Spleen (tissue), 13 donors: ENCODE measurements at places on chromosomes 16 and 17. TPM values are rescaled to one million over a fixed set of nuclear protein-coding genes. Genes with fewer than 3 reads are reported as not detected.

GFAP gene
- 1.7 TPM for total RNA-seq

CFAP119 gene
- total RNA-seq: 4.1 TPM

NOD2 gene
- total RNA-seq: 9.9 TPM

SLC26A11 gene
- 35.5 TPM for total RNA-seq

TSPAN10 gene
- 1.1 TPM for total RNA-seq

DNA sequence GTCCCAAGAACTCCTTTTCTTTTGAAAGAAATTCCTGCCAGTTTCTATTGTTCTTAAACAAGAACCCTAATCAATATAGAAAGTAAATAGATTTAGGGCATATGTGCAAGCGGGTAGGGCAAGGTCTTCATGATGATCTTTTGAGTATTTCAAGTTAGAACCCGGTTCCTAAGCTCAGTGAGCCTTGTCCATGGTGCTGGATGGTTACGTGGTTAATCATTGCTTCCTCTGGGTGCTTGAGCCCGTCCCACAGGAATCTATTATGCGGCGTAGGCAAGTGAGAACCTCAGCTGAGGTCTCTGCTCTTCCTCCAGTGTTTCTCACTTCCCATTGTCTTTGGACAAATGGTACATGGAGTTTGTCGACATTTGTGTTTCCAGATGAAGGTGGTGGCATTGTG lies 580.8 kb upstream of the EEF2KMT start:
- no peak overlapping the region for H3K4me3 ChIP-seq
- no peaks in the 10 kb centered on the region for H3K4me1 ChIP-seq
- H3K27ac ChIP-seq: no peak overlapping the region
- DNase-seq: no peak
- no peaks in the 10 kb centered on the region for H3K36me3 ChIP-seq
- H3K27me3 ChIP-seq: no peaks in the 10 kb centered on the region

DNA sequence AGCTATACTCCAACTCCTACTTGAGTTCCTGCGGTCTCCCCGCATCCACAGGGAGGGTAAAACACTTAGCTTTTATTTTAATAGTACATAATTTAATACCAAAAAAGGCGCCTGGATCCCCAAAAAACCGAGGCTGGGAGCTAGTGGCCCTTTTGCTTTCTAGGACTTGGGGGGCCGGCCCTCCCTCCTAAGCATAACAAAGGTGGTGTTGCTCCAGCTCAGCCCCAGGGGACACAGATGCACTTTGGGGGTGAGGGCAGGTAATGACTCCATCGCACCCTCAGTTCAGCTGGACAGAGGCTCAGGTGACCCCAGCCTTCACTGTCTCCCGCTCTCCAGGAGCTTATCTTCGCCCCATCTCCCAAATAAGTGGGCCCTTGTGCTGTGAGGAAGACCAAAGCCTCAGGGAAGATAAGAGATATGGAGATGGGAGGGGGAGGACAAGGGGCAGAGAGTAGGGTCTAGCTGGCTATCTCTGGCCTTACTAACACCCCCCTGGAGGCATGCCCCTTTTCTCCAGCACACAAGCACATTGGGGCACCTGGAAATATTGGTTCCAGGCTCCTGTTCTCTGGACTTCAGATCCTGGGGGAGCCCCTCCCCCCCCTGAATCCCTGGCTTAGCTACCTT lies 2.8 kb upstream of the NHERF1 start:
- H3K4me3 ChIP-seq: no peak overlapping the region
- peak overlapping the region; percentile 94 for H3K27ac ChIP-seq
- H3K36me3 ChIP-seq: no peaks in the 10 kb centered on the region
- H3K27me3 ChIP-seq: no peaks in the 10 kb centered on the region
- DNase-seq: peak; percentile 67

GRCh38 chr16:65002265-65002664 lies 119.6 kb downstream of the CDH11 start:
- peaks cover 34% of the 10 kb centered on the region for H3K36me3 ChIP-seq
- H3K4me1 ChIP-seq: peaks cover 7% of the 10 kb centered on the region
- H3K27ac ChIP-seq: peak overlapping the region; percentile 14
- H3K4me3 ChIP-seq: no peak overlapping the region
- DNase-seq: no peak
- no peaks in the 10 kb centered on the region for H3K27me3 ChIP-seq

DNA sequence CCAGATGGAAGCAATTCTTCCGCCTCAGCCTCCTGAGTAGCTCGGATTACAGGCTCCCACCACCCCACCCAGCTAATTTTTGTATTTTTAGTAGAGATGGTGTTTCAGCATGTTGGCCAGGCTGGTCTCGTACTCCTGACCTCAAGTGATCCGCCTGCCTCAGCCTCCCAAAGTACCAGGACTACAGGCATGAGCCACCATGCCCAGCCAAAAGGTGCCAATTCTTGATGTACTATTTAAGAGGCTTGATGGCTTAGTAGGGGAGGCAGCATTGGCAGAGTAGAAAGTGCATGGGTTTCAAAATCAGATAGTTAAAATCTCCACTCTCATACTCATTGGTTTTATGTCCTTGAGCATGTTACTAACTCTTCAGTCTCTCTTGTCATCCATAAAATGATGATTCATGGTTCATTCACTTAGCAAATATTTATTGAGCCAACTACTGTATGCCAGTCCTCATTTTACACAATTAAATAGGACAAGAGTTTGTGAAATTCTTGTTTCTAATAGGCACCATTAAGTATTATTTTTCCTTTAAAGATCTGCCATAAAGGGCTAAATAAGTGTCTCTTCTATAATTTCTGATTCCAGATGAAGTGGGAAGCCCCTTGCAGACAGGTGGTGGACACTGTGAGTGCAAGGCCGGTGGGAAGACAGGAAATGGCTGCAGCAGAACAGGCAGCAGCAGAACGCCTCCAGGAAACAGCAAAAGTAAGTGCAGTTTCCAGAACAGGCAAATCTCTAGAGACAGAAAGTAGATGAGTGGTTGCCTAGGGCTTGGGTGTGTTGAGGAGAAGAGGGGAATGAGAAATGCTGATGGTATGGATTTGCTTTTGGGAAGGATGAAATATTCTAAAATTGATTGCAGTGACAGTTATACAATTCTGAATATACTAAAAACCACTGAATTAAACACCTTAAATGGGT lies 8.2 kb upstream of the RPL27 start:
- H3K4me3 ChIP-seq: no peak overlapping the region
- DNase-seq: no peak
- H3K36me3 ChIP-seq: peaks cover 98% of the 10 kb centered on the region
- peaks cover 20% of the 10 kb centered on the region for H3K4me1 ChIP-seq
- H3K27me3 ChIP-seq: no peaks in the 10 kb centered on the region

DNA sequence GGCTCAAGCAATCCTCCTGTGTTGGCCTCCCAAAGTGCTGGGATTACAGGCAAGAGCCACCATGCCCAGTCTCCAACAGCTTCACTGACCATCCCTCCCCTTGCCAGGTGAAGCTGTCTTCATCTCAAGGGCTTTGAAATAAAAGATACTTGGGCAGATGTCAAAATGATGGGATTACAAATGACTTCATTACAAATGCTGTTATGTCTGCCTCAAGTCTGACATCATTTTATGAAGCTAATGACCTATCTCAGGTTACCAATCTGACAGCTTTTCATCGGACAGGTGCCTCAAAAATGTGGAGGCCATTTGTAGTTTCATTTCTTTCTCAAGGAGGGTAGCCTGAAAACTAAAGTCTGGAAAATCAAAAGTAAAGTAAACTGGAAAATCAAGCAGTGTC lies 323.7 kb upstream of the TBX2 start:
- H3K36me3 ChIP-seq: no peaks in the 10 kb centered on the region
- no peak overlapping the region for H3K4me3 ChIP-seq
- H3K4me1 ChIP-seq: no peaks in the 10 kb centered on the region
- no peak overlapping the region for H3K27ac ChIP-seq

DNA sequence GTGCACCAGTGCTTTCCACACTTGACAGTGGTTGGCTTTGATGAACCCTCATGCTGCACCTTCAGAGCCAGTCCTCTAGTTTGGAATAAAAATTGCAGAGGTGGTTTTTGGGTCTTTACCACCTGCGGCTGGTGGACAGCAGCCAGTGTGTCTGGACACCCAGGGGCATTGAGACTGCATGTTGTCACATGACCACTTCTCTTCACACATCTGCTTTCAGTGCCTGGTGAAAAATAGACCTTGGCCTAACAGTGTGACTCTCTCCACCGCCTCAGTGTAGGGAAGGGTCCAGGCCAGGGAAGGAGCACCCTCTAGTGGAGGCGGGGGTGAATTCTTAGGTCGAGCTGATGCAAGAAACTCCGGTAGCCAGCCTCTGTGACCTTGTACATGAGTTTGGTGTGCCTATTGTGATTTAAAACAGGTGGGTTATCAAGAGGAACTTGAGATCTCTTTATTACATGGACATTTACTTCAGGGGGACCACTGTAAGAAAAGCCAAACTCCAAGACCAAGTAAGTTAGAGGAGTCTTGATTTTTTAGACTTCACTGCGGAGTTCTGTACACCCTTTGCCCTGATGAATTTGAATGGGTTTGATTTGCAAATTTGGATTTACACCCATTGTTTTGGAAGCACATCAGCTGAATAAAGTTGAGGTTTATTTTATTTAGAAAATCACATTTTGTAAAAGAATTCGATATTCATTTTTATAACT lies 17.9 kb downstream of the GOSR2 start:
- H3K4me3 ChIP-seq: no peak overlapping the region
- H3K4me1 ChIP-seq: peaks cover 39% of the 10 kb centered on the region
- no peak overlapping the region for H3K27ac ChIP-seq
- peaks cover 66% of the 10 kb centered on the region for H3K36me3 ChIP-seq
- H3K27me3 ChIP-seq: no peaks in the 10 kb centered on the region

- H3K27ac ChIP-seq: peak overlapping the region; percentile 33
- no peak overlapping the region for H3K4me3 ChIP-seq
- H3K36me3 ChIP-seq: no peaks in the 10 kb centered on the region
- DNase-seq: no peak
- peaks cover 14% of the 10 kb centered on the region for H3K4me1 ChIP-seq
These were observed 416 bp downstream of the RNF43 start for GRCh38 chr17:58416937-58417299.

- no peaks in the 10 kb centered on the region for H3K27me3 ChIP-seq
- no peak for DNase-seq
- H3K27ac ChIP-seq: no peak overlapping the region
- no peaks in the 10 kb centered on the region for H3K4me1 ChIP-seq
These were observed 68.5 kb downstream of the C16orf95 start for GRCh38 chr16:87248714-87249113.

DNA sequence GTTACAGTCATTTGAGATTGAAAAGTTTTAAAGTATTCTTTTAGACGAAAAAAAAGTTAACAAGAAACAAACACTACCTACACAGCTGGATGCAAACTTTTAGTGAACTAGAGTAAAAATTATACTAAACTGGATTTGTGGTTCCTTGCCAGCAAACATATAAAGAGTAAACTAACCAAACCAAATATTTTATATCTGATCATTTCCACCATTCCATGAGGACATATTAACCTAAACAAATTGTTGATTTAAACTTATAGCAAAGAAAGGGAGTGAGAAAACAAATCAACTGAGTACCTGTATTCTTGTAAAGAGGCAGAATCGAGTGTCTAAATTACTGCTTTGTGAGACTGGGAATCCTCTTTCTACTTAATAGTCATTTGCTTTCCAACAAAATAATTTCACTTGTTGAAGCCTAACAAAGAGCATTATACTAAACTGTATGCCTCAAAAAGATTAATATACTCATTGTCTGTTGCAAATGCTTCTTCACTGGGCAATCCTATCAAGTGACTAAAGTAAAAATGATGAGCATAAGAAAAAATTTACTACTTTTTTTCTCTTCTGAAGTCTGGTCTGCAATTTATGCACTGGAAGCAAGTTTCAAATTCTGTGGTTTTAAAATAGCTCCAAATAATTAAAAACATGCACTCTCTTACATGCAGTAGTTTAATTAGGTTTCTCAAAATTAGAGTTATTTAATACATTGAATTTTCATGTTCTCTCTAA lies 37.5 kb downstream of the AKAP10 start:
- H3K27ac ChIP-seq: no peak overlapping the region
- peaks cover 69% of the 10 kb centered on the region for H3K36me3 ChIP-seq
- H3K27me3 ChIP-seq: no peaks in the 10 kb centered on the region
- peaks cover 3% of the 10 kb centered on the region for H3K4me1 ChIP-seq
- no peak for DNase-seq
- no peak overlapping the region for H3K4me3 ChIP-seq

DNA sequence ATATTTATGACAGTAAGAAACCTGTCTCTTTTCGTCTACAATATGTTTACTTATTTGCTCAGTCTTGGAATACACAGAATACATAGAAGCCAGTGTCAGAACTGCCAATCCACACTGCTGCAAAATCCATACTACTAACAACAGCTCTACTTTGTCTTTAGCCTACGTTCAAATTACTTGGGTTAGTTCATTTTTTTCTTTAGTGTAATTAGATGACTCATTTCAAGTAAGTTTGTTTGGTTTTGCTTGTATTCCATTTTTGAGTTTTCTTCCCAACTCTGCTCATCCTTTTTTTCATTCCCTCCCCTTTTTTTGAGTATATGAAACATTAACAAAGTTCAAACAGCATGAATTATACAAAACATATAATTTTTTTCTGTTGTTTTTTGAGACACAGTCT lies 16.9 kb downstream of the CMC2 start:
- no peak overlapping the region for H3K27ac ChIP-seq
- peaks cover 12% of the 10 kb centered on the region for H3K36me3 ChIP-seq
- no peaks in the 10 kb centered on the region for H3K27me3 ChIP-seq
